Renal cortical epithelial cell (primary cell): ENCODE measurements at places on chromosomes 11 and 22. TPM values are rescaled to one million over a fixed set of nuclear protein-coding genes. Genes with fewer than 3 reads are reported as not detected.

The GLB1L3 gene
- not detected in 2 replicates for total RNA-seq

The SLC29A2 gene
- 1.4 and 5.3 TPM in 2 replicates for total RNA-seq

The MMP3 gene
- not detected in 2 replicates for total RNA-seq

The APOBEC3F gene
- 4.2 and 4.7 TPM in 2 replicates for total RNA-seq

The SMIM35 gene
- not detected in 2 replicates for total RNA-seq

The MRGPRX3 gene
- not detected in 2 replicates for total RNA-seq

The SHANK2 gene
- 13.7 and 65.9 TPM in 2 replicates for total RNA-seq

The AAMDC gene
- 22.6 and 26.2 TPM in 2 replicates for total RNA-seq

The OR51F2 gene
- not detected in 2 replicates for total RNA-seq

The FAM181B gene
- total RNA-seq, result 0.10 TPM in 1 of 2 replicates, not detected in the other

The SMC1B gene
- total RNA-seq, result not detected in 2 replicates

The FAM180B gene
- total RNA-seq, result not detected in 2 replicates

The SLC7A4 gene
- 0.20 TPM in 1 of 2 replicates, not detected in the other for total RNA-seq

The CRELD2 gene
- total RNA-seq, result 28.3 and 32.5 TPM in 2 replicates

The CCDC15 gene
- 0.17 and 0.50 TPM in 2 replicates for total RNA-seq

The NPAS4 gene
- not detected in 2 replicates for total RNA-seq

The BACE1 gene
- total RNA-seq, result 4.2 and 27.3 TPM in 2 replicates

The ZNRF3 gene
- total RNA-seq, result 6.1 and 26.9 TPM in 2 replicates

The TIMP3 gene
- 5.4 and 11.1 TPM in 2 replicates for total RNA-seq

The CCDC83 gene
- not detected in 2 replicates for total RNA-seq

The PACS1 gene
- 19.4 and 61.2 TPM in 2 replicates for total RNA-seq

The MEI1 gene
- 0.10 and 0.52 TPM in 2 replicates for total RNA-seq

The IL17REL gene
- not detected in 2 replicates for total RNA-seq

The THRSP gene
- total RNA-seq, result not detected in 2 replicates

The MMP13 gene
- total RNA-seq, result not detected in 2 replicates

The GLYAT gene
- total RNA-seq, result 3.6 TPM in 1 of 2 replicates, not detected in the other

The ARHGAP20 gene
- total RNA-seq, result 0.05 TPM in 1 of 2 replicates, not detected in the other

The APOA5 gene
- total RNA-seq, result not detected in 2 replicates

The TMEM86A gene
- total RNA-seq, result 4.2 and 18.8 TPM in 2 replicates

The PLEKHA7 gene
- total RNA-seq, result 6.4 and 22.2 TPM in 2 replicates

The MARK2 gene
- total RNA-seq, result 12.5 and 25.2 TPM in 2 replicates

The PATE2 gene
- 0.20 TPM in 1 of 2 replicates, not detected in the other for total RNA-seq

The APOBEC3B gene
- 0.15 and 4.0 TPM in 2 replicates for total RNA-seq

The HEPN1 gene
- total RNA-seq, result not detected in 2 replicates

The SPI1 gene
- total RNA-seq, result not detected in 2 replicates

The GAS2 gene
- total RNA-seq, result 1.0 and 4.4 TPM in 2 replicates

The PHETA2 gene
- 9.3 and 9.6 TPM in 2 replicates for total RNA-seq

The KLHL22 gene
- total RNA-seq, result 18.9 and 25.5 TPM in 2 replicates

The C11orf42 gene
- not detected in 2 replicates for total RNA-seq

The SGSM1 gene
- total RNA-seq, result not detected in 2 replicates

The MPPED2 gene
- 0.10 TPM in 1 of 2 replicates, not detected in the other for total RNA-seq

The SCUBE2 gene
- total RNA-seq, result 0.87 and 1.4 TPM in 2 replicates

The MS4A7 gene
- not detected in 2 replicates for total RNA-seq

The RBM7 gene
- 60.6 and 81.1 TPM in 2 replicates for total RNA-seq

The LDHAL6A gene
- total RNA-seq, result not detected in 2 replicates

The SLC22A6 gene
- total RNA-seq, result not detected in 2 replicates
